ENCODE measurements at places on chromosomes 5 and 9.

DNA sequence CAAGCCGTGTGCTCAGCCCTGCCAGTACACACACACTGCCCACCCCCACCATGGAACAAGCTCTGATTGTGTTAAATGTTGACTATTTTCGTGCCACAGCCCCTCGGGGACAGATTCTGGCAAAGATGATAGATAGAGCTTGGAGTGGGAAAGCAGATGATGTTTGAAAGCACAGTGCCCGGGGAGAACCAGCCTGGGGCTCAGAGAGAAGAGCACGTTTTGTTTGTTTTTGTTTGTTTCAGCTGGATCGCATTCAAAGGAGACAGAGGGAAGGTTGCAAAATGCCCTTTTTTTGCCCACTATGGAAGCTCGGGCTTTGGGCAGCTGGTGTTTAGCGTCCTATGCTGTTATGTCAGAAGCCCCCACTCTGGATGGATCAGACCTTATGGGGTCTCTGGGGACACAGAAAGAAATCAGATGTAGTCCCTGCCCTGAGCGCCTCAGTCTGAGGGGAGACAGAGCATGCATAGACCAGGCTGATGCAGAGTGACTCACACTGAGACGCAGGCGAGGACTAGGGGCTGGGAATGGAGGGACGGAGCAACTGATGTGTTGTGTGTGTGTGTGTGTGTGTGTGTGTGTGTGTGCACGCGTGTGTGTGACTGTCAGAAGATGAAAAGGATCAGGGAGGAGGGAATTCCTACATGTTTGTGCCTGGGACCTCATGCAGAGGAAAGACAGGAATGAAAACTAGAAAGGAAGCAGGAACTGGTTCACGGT lies 229.7 kb downstream of the MELK start:
- DNase-seq: peak; percentile 84

DNA sequence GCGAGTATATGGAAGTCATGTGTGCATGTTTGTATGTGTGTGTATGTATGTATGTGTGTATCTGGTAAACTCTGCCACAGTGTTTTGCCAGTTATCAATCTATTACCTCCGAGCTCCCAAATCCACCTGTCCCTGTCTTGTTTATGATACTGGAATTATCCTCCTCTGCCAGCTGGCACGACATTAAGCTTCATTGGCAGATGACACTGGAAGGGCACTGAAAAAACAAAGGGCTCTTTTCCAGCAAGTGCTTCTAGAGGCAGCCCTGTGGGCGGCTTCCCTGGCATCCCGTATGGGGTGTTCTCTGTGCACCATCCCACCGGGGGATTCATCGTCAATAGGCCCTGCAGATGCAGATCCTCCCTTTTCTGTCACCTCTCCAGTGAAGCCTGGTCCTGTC lies 221.5 kb downstream of the MSX2 start:
- DNase-seq: no peak

GRCh38 chr5:54515634-54516033 lies 1.9 kb upstream of the SNX18 start:
- no peak for DNase-seq

DNA sequence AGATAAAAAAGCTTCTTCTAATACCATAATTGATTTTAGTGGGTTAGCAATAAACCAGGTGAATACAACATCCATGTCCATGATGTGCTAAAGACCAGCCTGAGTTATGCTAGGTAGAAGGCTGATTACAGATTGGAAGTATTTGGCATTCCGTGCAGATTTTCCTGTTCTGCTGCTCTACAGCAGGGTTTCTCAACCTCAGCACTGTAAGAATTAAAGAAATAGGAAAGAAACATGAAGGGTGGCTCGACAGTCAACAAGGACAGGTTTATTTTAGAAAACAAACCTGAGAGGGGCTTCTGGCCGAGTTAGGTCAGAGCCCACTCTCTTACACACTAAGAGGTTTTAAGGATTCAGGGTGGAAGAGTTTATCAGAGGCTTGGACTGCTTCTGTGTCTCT lies 42.3 kb downstream of the ZFAND5 start:
- DNase-seq: no peak

DNA sequence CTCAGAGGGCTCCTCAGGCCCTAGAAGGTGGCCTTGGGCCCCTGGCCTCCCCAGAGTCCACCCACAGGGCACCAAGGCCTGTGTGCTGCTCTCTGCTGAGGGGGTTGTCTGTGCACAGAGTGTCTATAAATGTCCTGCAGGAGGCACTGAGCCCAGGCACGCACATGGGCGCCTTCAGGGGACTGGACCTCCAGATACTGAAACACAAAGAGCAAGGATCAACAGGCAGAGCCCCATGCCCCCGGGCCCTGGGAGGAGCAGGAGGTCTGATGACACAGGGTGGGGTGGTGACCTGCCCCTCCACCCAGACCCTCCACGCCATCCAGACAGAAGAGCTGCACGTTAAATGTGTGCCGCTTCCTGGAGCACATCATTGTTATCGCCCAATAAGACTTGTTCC lies 64.6 kb upstream of the SIMC1 start:
- no peak for DNase-seq

DNA sequence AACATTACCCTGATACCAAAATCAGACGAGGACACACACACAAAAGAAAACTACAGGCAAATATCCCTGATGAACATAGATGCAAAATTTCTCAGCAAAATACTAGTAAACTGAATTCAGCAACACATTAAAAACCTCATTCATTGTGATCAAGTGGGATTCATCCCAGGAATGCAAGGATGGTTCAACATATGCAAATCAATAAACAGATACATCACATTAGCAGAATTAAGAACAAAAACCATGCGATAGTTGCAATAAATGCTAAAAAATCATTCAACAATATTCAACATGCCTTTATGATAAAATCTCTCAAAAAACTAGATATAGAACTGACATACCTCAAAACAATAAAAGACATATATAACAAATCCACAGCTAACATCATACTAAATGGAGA lies 36.9 kb upstream of the TNPO1 start:
- DNase-seq: no peak

DNA sequence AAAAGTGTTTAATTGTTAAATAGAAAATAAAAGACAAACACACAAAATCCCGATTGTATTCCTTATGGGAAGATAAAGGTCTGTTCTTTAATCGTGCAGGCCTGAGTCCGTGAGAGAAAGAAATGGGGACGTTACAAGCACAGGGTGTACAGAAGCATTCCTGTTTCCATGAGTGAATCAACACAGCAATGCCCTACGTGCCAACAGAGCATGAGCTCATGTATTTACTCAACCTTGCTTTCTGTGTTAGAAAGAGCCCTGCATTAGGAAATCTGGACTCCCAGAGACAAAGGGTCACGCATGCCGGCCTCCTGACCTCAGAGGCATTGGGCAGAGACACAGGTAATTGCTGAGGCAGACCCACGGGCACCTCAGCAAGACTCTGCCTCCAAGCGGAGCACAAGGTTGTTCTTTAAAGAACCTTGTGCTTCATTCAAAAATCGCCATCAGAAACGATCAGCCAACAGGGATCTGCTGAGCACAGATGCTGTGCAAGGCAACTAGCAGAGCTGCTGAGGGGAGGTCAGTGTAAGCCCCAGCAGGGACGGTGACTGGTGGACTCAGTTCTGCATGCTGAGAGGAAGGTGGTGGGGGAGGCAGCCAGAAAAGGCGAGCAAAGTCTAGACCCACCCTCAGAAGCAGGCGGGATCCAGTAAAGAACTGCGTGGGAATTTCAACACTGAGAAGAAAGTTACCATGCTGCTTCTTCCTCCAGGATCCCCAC lies 101.0 kb downstream of the TLE1 start:
- DNase-seq: peak; percentile 70

- DNase-seq: no peak
Measured at GRCh38 chr9:136944212-136944518, 373 bp downstream of the FBXW5 start.

DNA sequence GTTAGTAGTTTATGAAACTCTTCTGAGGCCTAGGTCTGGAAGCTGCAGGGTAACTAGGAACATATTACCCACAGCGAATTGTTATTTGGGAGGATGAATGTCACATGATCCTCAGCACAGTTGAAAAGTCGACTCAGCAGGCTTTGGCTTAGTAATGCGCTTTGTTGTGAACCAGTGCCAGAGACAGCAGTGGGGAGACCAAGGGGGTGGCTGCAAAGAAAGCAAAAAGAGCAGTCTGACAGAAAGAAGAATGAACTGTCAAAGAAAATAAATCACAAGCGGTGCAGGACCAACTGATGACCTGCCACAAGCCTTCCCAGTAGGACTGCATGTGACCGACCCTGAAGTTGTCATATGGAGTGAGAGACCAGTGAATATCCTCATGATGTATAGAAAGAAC lies 170.0 kb downstream of the CCDC171 start:
- no peak for DNase-seq

DNA sequence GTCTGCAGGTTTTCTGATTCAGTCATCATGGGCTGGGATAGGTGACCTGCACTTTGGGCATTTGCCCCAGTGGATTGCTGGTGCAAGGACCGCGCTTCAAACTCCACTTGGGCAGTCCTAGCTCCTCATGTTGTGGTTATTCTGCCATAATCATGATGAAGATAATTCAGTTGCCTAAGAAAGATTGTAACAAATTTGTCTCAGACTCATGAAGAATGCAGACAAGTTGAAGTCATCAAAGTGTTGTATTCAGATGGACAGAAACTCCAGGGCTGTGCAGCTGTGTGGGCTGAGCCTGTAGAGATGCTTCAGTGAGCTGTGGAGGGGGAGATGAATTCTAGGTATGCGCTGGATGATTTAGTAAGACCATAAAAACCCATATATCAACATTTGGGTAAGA lies 38.5 kb downstream of the TARS1 start:
- no peak for DNase-seq

GRCh38 chr9:3868012-3868411 lies 342.2 kb upstream of the RFX3 start:
- DNase-seq: no peak

DNA sequence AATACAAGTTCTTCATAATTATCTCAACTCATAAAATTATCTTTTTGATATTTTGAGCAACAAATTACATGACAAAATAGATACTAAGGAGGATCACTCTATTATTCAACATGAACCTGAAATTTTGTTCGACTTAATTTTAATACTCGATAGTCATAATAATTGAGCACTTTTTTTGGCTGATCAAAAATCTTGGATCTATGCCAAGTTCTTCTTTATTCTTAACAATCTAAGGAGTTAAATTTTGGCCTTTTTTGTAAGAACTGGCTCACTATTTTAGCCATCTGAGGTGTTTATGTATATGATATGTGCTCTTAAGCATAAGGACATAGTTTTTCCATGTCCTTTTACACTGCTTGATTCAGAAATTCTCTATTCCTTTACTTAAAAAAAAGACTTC lies 996.1 kb upstream of the COX7C start:
- no peak for DNase-seq

- DNase-seq: no peak
Measured at GRCh38 chr9:134899818-134900217, 17.9 kb downstream of the FCN1 start.

Data from NCI-H1092 treated with DMSO at 0.1 percent for 48 hours (cell line).